ENCODE measurements at places on chromosomes 2 and 18. TPM values are rescaled to one million over a fixed set of nuclear protein-coding genes. Genes with fewer than 3 reads are reported as not detected.

Gene PLEKHH2
- 4.3 TPM for polyA plus RNA-seq

Gene COL4A4
- 7.2 TPM for polyA plus RNA-seq

Gene BCL2
- polyA plus RNA-seq, result 6.0 TPM

Gene IL1B
- polyA plus RNA-seq, result 0.56 TPM

Gene CFAP65
- 0.73 TPM for polyA plus RNA-seq

Gene STARD6
- polyA plus RNA-seq, result not detected

Gene MARCO
- 0.65 TPM for polyA plus RNA-seq

Gene CAPN13
- polyA plus RNA-seq, result 3.4 TPM

Gene CENPA
- polyA plus RNA-seq, result not detected

Gene SERPINB11
- not detected for polyA plus RNA-seq

Gene FABP1
- polyA plus RNA-seq, result 1,596 TPM

Gene C2orf66
- polyA plus RNA-seq, result not detected

Gene NT5DC4
- not detected for polyA plus RNA-seq

Gene OSGEPL1
- polyA plus RNA-seq, result 8.0 TPM

Gene HJURP
- polyA plus RNA-seq, result not detected

Gene GPC1
- polyA plus RNA-seq, result 18.4 TPM

Gene GALR1
- polyA plus RNA-seq, result not detected

Gene LIPG
- 4.8 TPM for polyA plus RNA-seq

Gene LYPD6B
- polyA plus RNA-seq, result 17.6 TPM

Gene CHN1
- 6.5 TPM for polyA plus RNA-seq

Gene PLA2R1
- 71.9 TPM for polyA plus RNA-seq

Gene PCBP1
- 224 TPM for polyA plus RNA-seq

Gene RAB17
- polyA plus RNA-seq, result 151 TPM

Gene SNORC
- polyA plus RNA-seq, result 3.3 TPM

Gene HOXD9
- 36.4 TPM for polyA plus RNA-seq

Gene TMEM185B
- polyA plus RNA-seq, result 8.0 TPM

Gene ASTL
- polyA plus RNA-seq, result not detected

Gene ANKRD53
- polyA plus RNA-seq, result 2.1 TPM

Gene KCNS3
- 4.4 TPM for polyA plus RNA-seq

Gene ABCA12
- polyA plus RNA-seq, result 0.37 TPM

Gene APLF
- polyA plus RNA-seq, result 0.95 TPM

Gene VAMP8
- 604 TPM for polyA plus RNA-seq

Gene CCDC121
- 4.2 TPM for polyA plus RNA-seq

Gene RTP5
- not detected for polyA plus RNA-seq

Gene SLC4A5
- polyA plus RNA-seq, result 1.1 TPM

Gene ASXL3
- 0.71 TPM for polyA plus RNA-seq

Gene CGREF1
- polyA plus RNA-seq, result 3.8 TPM

Gene GCKR
- not detected for polyA plus RNA-seq

Gene UGT1A10
- 6.6 TPM for polyA plus RNA-seq

Gene PLGLB1
- 3.3 TPM for polyA plus RNA-seq

Data from kidney (tissue), 22 donors.